CD4-positive, alpha-beta T cell treated with Interleukin-1 beta for 1 hour (primary cell): ENCODE measurements at places on chromosomes 4 and X.

DNA sequence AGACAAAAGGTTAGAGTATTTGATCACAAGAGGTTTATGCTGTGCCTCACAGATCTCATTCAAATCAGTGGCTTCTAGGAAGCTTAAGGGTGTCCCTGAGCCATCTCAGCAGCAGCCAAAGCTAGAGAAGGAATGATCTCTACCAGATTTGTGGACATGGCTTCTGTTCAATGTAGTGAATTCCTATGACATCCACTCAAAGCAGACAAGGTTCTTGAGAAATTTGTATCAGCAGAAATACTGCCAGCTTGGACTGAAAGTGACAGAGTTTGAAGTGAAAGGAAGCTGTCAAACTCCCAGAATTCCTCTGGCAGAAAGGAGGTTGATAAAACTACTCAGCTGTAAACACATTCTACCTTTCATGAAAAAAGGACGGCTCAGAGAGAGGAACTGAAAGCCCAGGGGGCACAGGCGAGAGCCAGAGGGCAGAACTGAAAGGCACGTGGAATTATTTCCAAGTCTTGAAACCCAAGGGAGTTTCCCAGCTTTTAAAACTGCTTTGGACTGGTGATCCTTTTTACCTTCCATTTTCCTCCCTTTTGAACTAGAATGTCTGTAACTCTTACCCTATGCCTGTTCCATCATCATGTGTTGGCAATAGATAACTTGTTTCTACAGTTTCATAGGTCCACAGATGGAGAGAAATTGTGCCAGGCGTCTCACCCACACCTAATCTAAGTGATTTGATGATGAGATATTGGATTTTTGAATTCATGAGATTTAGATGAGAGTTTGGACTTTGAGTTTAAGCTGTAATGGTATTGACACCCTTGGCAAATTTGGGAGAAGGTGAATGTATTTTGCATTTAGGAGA, 14.5 kb upstream of the MED14 start:
- DNase-seq: no peak

DNA sequence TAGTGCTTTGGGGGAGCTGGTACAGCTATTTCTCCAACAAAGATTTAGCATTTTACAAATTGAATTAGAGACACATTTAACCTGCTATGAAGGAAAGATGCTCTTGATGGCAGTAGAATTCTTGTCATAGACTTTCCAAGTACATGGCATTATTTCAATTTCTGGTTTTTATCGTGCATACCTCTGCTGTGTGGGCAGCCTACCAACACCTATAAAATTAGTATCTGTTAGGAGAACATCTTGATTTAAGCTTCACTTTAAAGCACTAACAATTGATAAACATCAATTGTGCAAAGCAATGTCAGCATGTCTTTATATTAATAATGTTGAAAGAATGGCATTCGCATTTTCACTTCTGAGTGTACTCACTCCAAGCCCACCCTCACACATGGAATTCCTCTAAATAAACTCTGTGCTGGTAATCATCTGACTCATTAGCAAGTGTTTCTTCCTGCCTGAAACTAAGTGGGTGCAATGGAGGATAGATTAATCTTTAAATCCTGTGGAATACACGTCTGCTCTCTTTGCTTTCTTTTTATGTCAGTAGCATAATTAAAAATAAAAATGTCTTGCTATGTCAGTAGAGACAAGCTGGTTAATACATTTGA, 279.8 kb upstream of the MAGEB18 start:
- DNase-seq: no peak

DNA sequence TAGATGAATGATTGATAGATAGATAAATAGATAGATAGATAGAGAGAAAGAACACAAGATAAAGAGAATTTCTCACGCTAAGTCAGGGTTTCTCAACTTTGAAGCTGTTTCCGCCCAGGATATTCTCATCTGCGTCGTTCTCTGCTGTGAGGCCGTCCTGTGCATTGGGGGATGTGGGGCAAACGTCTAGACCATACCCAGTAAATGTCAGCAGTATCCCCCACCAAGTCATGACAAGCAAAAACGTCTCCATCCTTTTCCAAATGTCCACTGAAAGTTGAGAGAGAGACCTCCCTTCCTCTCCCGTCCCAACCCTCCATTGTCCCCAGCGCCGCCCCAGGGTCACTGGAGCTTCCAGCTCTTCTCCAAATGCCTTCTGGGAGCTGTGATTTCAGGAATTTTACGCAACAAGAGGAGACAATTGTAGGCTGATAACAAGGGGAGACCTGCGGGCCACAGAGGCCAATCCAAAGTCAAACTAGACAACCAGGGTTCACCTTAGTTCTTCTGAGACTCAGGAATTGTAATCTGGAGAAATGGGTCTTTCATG, 8.9 kb upstream of the CRLF2 start:
- no peak for DNase-seq

- DNase-seq: no peak
Measured at GRCh38 chr4:138692411-138692810, 323.2 kb upstream of the NOCT start.

DNA sequence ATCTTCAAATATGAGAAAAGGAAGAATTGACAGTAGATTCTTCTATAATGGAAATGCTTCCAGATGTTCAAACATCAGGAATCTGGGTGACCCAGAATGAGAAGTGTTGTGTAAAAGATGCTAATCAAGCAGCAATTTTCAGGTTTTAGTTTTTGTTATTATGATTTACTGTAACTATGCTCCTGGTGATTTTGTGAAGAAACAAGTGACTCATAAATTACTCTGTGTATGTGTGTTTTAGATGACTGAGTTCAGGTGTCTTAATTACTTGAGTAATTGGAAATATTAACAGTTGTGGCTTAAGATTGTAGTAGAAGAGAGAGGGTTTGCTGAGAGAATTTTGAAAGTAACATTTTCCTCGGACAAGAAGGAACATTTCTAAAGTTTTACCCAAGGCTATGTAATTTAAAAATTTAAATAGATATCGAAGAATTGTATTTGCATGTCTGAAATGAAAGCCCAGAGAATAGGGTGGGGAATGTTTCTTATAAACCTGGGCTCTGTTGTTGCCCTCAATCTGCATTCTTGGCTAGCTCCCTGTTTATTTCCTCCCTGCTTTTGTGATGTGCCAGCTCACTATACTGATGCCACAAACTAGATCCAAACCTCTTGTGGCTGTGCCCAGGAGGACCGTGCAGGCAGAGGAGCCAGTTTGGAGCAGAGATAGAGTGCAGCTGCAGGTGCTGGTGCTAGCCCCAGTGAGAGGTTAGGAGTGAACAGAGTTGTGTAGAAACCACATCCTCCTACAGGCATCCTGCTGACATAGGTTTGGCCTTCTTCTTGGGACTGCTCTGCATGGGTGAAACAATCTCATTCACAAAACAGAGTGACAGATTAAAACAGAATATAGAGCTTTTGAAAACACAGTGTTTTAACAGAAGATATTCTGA, 25.4 kb upstream of the TNIP3 start:
- DNase-seq: peak; percentile 61

DNA sequence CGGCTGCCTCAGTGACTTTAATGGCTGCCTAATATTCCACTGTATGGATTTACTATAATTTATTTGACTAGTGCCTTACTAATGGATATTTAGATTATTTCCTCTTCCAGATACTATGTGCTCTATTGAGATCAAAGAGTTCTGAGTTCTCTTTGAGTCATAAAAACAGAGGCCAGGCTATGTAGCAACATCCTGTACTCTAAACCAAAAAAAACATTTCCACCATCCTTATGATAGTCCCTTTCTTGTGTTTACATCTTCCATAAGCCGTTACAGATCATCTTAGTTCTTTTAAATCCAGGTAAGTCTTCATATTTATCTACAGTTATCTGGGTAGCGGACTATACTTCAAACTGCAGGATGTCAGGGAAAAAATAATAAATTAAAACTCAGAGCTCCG, 56.6 kb upstream of the TMEM184C start:
- no peak for DNase-seq

DNA sequence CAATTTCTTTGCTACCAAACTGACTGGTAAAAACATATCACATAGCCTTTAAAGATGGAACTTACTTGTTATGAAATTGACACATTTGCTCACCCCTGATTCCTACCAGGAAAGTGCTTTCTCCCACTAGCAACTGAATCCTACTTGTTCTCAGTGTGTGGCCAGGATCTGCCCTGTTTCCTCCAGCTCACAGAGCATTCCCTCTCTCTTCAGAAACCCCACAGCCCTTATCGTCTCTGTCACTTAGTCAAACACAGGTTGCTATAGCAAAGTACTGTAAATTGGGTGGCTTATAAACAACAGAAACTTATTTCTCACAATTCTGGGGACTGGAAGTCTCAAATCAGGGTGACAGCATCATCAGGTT, 265.2 kb upstream of the BOD1L1 start:
- no peak for DNase-seq

GRCh38 chr4:100929135-100929534, 411.3 kb upstream of the EMCN start:
- DNase-seq: no peak

DNA sequence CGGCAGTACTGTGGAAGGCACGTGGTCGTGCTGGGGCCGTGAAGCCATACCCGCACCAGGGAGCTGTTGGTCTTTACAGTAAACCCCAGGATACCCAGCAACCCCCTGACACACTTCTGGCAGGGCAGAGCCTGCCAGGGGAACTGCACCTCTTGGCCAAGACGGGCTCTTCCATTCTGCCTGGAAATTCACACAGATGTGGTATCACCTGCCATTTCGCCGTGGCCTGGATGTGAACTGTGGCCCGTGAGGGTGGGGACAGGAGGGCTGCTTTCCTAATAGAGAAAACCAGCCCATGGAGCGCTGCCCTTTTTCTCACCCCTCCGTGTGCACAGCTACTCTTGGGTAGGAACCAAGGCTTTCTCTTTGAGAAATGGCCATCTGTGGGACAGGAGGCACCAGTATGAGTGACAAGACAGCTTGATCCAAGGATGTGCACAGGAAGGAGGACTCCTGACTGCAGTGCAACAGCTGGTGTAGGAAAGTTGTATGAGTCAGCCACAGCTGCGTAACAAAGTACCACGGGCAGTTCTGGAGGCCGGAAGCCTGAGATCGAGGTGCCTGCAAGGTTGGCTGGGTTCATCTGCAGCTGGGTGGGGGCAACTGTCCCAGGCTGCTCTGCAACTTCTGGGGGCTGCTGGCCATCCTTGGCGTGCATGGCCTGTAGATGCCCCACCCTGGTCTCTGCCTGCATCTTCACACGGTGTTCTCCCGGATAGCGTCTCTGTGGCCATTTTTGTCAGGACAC, 95.7 kb downstream of the PSAPL1 start:
- DNase-seq: no peak

DNA sequence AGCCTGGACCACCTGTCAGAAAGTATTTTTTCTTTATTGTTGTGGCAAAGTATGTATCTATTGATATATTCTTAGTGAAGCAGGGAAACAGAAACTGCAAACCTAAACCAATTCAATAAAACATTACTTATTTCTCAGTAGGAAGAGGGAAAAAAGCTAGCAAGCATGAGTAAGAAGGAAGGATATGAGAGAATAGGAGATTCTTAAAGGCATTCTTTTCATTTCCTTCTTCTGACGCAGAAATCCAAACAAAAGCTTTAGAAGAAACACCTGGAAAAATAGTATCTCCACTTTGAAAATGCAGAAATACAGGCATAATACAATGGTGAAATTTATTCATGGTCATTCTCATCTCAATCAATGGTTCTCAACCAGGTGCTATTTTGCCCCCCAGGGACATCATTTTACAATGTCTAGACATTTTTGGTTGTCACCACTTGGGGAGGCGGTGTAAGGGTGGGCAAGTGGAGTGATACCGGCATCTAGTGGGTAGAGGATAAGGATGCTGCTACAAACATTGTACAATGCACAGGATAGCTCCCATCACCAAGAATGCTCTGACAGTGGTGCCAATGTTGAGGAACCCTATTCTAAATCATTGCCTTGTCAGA, 21.7 kb upstream of the ATXN3L start:
- DNase-seq: peak; percentile 0

DNA sequence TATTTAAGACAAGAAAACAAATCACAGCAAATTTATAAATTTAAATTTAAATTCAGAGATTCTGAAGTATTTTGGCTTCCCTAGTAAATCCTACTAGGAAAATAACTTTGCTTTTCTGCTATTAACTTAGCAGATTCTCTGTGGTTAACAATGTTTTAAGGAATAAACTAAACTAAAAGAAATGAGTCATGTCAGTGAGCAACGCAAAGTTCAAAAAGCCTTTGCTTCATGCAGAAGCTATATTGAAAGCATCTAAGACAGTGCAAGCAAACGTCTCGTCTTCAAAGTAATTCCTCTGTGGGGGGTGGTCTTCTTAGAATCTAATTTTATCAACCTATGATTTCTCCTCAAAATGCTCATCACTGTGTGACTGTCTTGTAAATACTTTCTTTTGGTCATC, 30.1 kb downstream of the GABRB1 start:
- no peak for DNase-seq

DNA sequence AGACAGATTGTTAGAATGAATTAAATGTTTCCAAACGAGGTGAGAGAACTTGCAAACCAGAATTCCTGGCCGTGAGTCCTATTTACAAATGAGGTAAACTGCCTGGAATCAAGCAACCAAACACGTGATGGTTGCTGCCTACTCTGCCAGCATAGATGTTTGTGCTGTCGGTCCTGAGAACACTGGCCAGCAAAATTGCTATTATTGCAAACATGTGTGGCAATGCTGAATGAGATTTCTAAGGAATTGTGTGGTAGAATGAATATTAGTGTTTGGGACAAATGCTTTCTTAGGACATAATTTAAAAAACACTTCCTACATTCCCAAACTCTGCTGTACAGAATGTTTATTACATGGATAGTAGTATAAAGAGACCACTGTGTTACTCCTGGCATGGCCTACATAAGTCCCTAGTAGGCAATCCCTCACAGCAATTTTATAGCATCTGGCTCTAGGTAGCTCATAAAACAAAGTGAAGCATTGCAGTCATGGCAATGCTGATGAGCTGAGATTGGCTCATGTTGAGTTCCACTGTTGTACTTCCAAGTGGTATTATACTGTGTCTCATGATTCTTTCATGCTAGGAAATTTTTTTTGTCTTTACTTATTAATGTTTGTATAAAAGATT, 605.2 kb upstream of the EPHA5 start:
- no peak for DNase-seq

GRCh38 chr4:3107691-3108121, 33.2 kb downstream of the HTT start:
- DNase-seq: no peak

GRCh38 chr4:150004481-150004880, 73.8 kb upstream of the DCLK2 start:
- no peak for DNase-seq

DNA sequence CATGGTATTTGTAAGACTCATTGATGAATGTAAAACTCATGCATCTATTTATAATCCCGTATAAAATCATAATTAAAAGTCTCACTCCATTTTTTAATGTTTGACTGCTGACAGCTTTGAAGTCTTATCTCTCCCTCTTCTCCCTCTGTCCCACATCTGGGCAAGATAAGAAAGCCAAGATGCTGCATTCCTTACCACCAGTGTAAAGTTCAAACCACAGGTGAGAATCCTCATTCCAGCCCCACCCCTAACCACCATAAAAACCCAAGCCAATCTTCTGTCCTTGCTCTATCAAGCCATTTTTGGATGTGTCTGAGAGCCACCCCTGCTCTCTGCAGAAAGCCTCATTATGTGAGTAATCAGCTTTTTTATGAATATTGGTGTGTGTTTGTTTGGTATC, 59.3 kb upstream of the MAGED1 start:
- DNase-seq: no peak

- DNase-seq: peak; percentile 14
Measured at GRCh38 chr4:38075370-38076152, 115.4 kb downstream of the PTTG2 start.
